ENCODE measurements at places on chromosomes 7 and 10.

DNA sequence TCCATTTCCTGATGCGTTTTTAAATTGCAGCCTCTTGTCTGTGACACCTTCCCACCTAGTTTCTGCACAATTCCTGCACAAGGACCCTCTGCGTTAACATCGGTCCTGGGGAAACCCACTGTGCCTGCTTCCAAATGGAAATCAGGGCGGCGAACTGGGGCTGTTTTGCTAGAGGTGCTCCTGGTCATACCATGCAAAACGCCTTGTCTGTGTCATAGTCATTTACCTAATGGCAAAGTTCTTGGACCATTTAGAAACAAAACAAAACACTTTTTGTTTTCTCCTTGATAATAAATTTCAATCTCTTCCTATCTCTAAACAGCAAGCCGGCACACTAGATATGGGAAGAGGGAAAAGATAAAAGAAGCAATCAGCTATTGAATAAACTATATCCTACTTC, 206.9 kb upstream of the KLF14 start:
- no peak for DNase-seq

- no peak for DNase-seq
Observed at GRCh38 chr10:60952846-60953220, 8.8 kb upstream of the RHOBTB1 start.

GRCh38 chr7:79414910-79415309, 38.6 kb downstream of the MAGI2 start:
- DNase-seq: no peak

- no peak for DNase-seq
Observed at GRCh38 chr10:128443925-128444518, 317.8 kb upstream of the MKI67 start.

DNA sequence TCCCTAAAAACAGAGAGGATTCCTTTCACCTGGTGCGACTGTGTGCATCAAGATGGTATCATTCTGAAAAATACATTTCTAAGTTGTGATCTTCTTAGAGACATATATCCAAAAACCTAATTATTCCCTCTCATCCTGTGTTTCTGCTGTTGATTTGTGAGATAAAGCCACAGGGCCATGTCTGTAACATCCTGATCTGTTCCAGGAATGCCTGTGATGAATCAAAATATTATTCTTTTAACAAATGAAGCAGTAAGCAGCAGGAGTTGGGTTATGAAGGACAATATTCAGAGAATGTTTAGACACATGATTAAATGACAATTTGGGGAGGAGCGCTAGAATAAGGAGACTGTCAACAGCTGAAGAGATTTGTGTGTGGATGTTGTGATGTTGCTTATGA, 731.4 kb downstream of the KCNMA1 start:
- DNase-seq: no peak

- DNase-seq: no peak
Observed at GRCh38 chr7:84746353-84746752, 440.5 kb downstream of the SEMA3D start.

DNA sequence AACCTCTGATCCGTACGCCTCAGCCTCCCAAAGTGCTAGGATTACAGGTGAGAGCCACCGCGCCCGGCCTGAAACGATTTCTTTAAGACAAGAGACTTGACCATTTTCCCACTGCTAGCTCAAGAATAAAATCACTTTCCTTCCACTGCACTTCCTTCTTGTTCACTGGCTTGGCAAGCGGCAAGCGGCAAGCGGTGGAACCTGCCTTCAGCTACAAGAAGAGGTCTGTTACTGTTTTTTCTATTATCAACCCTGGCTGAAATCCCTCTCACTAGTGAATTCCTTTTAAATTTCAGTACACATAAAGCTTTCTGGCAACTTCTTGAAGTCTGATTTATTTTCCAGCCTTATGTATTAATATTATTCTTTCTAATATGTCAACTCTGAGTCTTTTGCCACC, 12.8 kb upstream of the GNAT3 start:
- DNase-seq: no peak

DNA sequence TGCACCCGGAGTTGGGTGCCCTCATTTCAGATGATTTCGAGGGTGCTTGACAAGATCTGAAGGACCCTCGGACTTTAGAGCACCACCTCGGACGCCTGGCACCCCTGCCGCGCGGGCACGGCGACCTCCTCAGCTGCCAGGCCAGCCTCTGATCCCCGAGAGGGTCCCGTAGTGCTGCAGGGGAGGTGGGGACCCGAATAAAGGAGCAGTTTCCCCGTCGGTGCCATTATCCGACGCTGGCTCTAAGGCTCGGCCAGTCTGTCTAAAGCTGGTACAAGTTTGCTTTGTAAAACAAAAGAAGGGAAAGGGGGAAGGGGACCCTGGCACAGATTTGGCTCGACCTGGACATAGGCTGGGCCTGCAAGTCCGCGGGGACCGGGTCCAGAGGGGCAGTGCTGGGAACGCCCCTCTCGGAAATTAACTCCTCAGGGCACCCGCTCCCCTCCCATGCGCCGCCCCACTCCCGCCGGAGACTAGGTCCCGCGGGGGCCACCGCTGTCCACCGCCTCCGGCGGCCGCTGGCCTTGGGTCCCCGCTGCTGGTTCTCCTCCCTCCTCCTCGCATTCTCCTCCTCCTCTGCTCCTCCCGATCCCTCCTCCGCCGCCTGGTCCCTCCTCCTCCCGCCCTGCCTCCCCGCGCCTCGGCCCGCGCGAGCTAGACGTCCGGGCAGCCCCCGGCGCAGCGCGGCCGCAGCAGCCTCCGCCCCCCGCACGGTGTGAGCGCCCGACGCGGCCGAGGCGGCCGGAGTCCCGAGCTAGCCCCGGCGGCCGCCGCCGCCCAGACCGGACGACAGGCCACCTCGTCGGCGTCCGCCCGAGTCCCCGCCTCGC, at the start of gene EGFR:
Gene EGFR, plus strand, starts transcription at position 657 of the 830 bp plus-strand sequence. CDS start 261 bp downstream, outside the sequence.
- DNase-seq: peak; percentile 74

DNA sequence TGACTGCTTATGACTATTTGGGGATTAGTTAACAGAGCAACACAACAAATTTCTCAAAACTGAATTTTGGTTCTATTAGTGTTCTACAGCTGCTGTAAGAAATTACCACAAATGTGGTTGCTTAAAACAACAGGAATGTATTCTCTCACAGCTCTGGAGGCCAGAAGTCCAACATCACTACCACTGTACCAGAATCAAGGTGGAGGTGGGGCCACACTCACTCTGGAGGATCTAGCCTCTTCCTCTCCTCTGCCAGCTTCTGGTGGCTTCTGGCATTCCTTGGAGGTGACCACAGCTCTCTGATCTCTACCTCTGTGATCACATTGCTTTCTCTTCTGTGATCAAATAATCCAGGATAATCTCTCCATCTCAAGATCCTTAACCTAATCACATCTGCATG, 194.7 kb upstream of the BMPER start:
- no peak for DNase-seq

DNA sequence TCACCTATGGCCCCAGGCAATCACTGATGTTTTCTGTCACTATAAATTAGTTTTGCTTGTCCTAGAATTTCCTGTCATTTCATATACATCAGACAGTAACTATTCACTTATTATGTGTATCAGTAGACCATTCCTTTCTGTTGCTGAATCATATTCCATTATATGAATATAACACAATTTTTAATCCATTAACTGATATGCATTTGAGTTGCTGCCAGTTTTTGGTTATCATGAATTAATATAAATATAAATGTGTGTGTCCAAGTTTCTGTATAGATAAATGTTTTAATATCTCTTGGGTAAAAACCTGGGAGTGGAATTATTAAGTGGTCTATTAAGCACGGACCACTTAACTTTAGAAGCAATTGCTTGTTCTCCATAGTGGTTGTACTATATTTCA, 143.8 kb downstream of the ZNF438 start:
- no peak for DNase-seq

DNA sequence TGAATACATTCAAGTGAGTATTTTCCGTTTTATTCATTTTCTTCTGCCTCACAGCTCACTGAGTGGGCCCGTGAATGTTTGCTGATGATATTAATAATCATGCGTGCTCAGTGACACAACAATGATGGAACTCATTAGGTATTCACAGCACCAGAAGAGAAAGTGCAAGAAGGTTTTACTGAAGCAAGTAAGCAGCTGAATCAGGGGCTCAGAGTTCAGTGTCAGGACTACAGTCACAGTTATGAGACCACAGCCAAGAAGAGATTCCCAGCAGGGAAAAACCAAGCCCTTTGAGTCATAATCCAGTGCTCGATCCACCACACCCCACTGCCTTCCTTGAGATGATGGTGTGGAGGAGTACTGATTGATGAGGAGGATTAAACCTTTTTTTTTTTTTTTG, 247.4 kb downstream of the KIAA1217 start:
- DNase-seq: no peak

GRCh38 chr7:1040790-1041189, 3.6 kb upstream of the GPR146 start:
- no peak for DNase-seq

- DNase-seq: no peak
Observed at GRCh38 chr7:4271716-4272015, 410.4 kb upstream of the FOXK1 start.

DNA sequence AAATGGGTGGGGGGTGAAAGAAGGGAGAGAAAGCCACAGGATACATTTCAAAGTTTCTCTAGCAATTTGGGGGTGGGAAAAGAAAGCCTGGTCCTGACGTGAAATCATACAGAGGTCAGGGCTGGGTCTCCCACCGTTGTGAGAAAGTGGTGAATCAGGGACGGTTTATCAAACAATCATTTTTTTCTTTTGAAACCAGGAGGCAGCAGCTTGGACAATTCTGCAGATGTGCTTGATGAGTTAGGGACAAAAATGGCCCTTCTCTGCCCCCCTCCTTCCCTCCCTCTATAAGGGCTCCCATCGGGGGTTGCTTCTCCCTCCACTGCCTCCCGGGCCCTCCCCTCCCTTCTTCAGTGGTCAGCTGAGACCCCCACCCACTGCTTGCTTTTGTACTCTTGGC, 43.6 kb downstream of the FBXW4 start:
- no peak for DNase-seq

DNA sequence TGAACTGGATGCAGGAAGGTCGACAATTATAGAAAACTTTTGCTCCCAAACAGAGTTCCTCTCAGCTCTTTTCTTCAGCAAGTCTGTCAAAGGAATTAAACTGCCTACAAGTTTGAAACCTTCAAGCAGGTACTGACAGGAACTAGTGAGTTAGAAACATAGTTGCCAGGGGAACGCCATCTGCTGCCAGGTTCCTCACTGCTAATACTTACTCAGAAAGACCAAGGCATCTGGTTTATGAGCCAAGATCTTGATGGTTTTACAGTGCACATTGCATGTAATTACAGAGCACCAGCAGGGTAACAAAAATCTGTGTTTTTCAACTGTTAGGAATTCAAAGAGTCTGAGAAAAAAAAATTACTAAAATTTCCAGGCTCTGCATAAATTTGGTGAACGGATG, 300.0 kb upstream of the NRG3 start:
- no peak for DNase-seq

DNA sequence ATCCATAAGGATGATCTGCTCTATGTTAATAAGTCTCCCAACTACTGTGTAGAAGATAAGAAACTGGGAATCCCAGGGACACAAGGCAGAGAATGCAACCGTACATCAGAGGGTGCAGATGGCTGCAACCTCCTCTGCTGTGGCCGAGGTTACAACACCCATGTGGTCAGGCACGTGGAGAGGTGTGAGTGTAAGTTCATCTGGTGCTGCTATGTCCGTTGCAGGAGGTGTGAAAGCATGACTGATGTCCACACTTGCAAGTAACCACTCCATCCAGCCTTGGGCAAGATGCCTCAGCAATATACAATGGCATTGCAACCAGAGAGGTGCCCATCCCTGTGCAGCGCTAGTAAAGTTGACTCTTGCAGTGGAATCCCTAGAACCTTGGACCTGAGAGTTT, 10.3 kb downstream of the WNT16 start:
- DNase-seq: no peak

- no peak for DNase-seq
Observed at GRCh38 chr7:152913492-152913891, 153.9 kb downstream of the ACTR3B start.

- peak; percentile 54 for DNase-seq
Observed at GRCh38 chr10:104054430-104054829, 31.2 kb downstream of the COL17A1 start.

GRCh38 chr7:4136501-4137110, 545.5 kb upstream of the FOXK1 start:
- no peak for DNase-seq

DNA sequence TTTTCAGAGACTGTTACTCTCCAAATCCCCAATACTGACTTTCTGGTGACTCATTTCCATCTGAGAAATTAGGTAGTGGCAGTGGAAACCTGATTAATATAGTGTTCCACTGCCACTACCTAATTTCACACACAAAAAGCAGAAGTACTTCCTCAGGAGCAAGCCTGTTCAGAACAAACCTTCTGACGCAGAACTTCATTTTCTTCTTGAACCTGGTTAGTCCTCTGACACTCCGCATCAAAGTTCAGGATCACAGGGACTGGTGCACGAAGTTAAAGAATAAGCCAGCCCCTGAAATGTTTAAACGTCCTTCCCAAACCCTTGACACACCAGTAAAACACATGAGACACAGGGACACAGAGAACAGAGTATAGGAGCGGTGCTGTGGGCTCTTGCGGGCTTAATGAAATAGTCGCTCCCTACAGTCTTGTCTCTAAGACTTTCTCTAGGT, 4.4 kb downstream of the WDR91 start:
- DNase-seq: no peak

GRCh38 chr10:5547931-5548660, 23.3 kb downstream of the CALML3 start:
- DNase-seq: no peak

- no peak for DNase-seq
Observed at GRCh38 chr7:91632234-91632940, 248.1 kb downstream of the MTERF1 start.

DNA sequence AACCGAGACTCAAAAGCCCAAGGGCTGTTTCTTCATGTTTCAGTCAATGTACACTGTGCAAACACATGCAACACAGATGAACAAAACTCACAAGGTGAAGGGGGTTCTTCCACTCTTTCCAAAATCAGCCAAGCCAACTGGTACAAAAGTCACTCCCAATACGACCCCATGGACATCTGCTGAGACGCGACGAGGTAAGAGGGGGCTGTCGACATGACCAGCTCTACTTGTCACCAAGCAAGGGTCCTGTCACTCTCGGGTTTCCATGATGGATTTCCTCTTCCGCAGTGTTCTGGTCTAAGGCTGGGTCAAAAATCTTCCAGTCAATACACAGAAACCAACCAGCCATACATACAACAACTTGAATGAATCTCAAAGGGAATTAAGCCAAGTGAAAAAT, 37.8 kb downstream of the CTBP2 start:
- DNase-seq: no peak

- peak; percentile 36 for DNase-seq
Observed at GRCh38 chr7:140542228-140542603, 62.9 kb upstream of the MKRN1 start.

DNA sequence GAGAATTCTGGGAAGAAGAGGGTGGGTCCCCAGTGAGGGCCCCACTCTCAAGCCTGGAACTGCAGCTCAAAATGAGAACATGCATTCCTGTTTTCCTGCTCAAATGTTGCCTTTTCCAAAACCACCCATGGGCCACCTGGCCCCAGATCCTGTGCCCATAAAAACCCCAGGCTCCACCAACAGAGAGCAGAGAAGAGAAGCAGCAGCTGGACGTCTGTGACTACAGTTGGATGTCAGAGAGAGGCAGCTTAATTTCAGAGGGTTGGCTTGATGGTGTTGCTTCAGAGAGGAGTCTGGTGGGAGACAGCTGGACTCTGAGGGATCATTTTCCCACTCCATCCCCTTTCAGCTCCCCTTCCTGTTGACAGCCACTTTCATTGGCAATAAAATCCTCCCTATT, 256.4 kb downstream of the FZD1 start:
- no peak for DNase-seq

- DNase-seq: no peak
Observed at GRCh38 chr10:78229489-78229888, 195.8 kb downstream of the RPS24 start.

Data from HTR-8/SVneo (cell line).